ENCODE measurements at places on chromosomes 3 and 15.

- DNase-seq = no peak
Observed at GRCh38 chr3:71398157-71398836, 185.2 kb downstream of the FOXP1 start.

- no peak for DNase-seq
Observed at GRCh38 chr3:161560008-161560637, 63.5 kb downstream of the OTOL1 start.

GRCh38 chr15:62242999-62243398 lies 77.9 kb upstream of the C2CD4B start:
- DNase-seq = no peak

GRCh38 chr15:52114261-52115055 lies 1.9 kb upstream of the BCL2L10 start:
- no peak for DNase-seq

GRCh38 chr3:141370065-141370533 lies 1.8 kb downstream of the ZBTB38 start:
- peak; percentile 66 for DNase-seq
